Esophagus squamous epithelium (tissue), 5 donors: ENCODE measurements at places on chromosomes 3 and 15. TPM values are rescaled to one million over a fixed set of nuclear protein-coding genes. Genes with fewer than 3 reads are reported as not detected.
A peak's percentile ranks its signal among the peaks of the same experiment; 100 is the strongest.

Gene ZNF80
- total RNA-seq: not detected

Gene WDR93
- not detected for total RNA-seq

Gene GNL3
- total RNA-seq: 112 TPM

DNA sequence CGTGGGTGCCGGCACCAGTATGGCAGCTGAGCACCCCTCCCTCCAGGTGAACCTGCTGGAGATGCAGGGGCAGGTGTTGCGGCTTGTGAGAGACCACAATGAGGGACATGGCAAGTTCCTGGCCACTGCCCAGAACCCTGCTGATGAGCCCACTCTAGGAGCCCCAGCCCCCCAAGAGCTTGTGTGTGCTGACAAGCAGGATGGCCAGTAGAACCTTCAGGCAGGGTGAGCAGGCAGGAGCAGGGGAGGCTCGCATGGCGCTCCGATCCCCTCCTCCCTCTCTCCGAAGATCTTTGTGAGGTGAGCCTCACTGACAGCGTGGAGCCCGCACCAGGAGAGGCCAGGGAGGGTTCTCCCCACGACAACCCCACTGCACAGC is 29.8 kb downstream of the NGRN start:
- no peak for DNase-seq

GRCh38 chr3:15557511-15557946 is 36.0 kb upstream of the COLQ start:
- DNase-seq: peak; percentile 3

- no peak for DNase-seq
These were observed 55.6 kb upstream of the TBC1D23 start for GRCh38 chr3:100205171-100205570.

Gene PRTG
- total RNA-seq: 0.26 TPM

Gene STRIT1
- total RNA-seq: not detected

Gene GOLGA6B
- not detected for total RNA-seq

Gene COPS2
- 50.6 TPM for total RNA-seq

Gene PIK3R4
- total RNA-seq: 25.1 TPM

GRCh38 chr3:22296601-22297000 is 545.6 kb upstream of the ZNF385D start:
- no peak for DNase-seq

- no peak for DNase-seq
These were observed 467.9 kb downstream of the SOX2 start for GRCh38 chr3:182179631-182180030.

DNA sequence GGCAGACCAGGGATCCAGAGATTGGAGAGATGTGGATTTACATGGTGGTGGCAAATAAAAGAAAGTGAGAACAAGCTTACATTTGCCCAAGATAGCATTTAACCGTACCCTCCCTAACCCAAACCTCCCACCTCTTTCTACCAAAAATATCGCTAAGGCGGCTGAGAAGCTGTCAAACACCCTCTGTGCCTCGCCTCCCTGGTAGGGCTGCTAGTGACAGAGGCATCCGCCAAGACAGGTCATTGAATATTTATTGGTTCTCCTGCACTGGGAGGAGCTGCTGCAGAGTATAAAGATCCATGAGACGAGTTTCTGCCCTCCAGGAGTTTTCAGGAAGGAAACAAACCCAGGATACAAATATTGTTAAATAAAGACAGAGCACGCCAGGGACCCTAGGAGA is 107.3 kb upstream of the TMC3 start:
- no peak for DNase-seq

DNA sequence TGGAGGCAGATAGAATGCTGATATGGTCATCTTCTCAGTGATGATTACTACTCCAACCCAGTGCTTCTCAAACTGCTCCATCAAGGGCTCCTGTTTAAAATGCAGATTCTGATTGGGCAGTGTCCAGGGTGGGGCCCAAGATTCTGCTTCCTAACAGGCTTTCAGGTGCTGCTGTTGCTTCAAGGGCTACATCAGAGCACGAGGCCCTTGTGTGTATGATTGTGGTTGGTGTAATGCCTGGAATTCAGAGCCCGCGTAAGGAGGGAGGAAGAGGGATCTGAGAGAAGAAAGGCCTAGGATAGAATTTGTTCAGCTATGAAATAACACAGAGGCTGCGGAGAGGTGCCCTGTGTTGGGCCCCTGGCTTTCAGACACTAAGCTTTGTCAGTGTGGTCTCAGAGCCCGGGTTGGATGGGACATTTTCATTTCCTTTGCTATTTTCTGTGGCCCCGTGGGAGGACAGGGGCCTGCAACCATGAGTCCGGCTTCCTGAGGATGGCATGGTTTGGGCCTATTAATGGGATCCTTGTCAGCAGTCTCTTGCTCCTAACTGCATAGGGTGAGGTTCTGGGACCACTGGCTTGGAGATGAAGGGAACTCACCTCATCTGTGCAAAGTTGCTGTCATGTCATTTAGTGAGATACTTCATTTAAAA is 53.0 kb downstream of the ATP1B3 start:
- no peak for DNase-seq
